ENCODE measurements at places on chromosomes 3 and 15.

- DNase-seq: no peak
Measured at GRCh38 chr3:178079966-178080365, 456.3 kb upstream of the KCNMB2 start.

GRCh38 chr15:65355173-65355987, 22.4 kb downstream of the IGDCC3 start:
- no peak for DNase-seq

DNA sequence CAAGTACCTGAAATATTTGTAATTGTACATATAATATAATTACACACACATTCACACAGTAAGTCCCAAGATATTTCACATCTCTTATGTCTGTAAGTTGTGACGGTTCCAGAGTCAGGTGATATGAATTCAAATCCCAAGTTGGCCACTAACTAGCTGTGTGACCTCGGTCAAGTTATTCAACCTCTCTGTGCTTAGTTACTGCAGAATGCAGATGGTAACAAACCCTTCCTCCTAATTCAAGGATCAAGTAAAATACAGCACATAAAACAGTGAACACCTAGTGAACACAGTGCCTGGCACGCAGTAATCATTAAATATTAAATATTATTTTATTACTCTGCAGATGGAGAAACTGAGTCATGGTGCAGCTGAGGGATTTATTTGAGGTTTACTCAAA, 6.9 kb downstream of the PRICKLE2 start:
- DNase-seq: no peak

DNA sequence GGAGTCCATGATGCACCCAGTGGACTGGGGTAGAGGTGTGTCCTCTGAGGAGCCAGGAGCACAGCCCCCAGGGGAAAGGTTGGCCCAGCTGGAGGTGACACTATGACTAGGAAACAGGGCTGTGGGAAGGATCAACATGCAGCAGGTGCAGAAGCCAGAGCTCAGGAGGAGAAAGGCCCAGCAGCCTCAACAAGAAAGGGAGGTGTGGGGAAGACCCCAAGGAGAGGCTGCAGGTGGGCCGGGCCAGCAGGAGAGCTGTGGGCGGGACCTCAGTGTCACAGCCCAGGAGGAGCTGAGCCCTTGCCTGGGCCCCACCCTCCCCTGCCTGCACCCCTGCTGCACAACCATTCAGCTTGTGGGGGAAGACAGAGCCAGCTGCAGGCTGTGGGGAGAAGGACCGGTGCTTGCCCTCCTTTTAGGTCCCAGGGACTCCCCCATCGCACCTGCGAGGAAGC, 18.4 kb upstream of the KLF13 start:
- no peak for DNase-seq

GRCh38 chr3:105811518-105812193, 57.2 kb downstream of the CBLB start:
- DNase-seq: no peak

DNA sequence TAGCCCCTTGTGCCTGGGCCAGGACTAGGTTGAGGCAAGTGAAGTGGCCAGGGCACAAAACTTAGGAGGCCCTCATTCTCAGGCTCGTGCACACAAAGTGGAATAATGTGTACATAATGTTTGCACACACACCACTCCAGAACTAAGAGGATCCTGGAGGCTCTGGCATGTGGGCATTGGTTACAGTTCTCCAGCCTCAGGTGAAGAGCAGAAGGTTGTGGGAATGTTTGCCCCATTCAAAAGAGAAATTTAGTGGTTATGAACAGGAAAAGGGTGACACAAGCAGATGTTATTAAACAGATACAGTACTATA, 31.3 kb downstream of the ASB7 start:
- DNase-seq: no peak
